ENCODE measurements at places on chromosomes 7 and 10.

- DNase-seq, result no peak
These were observed 5.0 kb upstream of the HOXA13 start for GRCh38 chr7:27204851-27205322.

DNA sequence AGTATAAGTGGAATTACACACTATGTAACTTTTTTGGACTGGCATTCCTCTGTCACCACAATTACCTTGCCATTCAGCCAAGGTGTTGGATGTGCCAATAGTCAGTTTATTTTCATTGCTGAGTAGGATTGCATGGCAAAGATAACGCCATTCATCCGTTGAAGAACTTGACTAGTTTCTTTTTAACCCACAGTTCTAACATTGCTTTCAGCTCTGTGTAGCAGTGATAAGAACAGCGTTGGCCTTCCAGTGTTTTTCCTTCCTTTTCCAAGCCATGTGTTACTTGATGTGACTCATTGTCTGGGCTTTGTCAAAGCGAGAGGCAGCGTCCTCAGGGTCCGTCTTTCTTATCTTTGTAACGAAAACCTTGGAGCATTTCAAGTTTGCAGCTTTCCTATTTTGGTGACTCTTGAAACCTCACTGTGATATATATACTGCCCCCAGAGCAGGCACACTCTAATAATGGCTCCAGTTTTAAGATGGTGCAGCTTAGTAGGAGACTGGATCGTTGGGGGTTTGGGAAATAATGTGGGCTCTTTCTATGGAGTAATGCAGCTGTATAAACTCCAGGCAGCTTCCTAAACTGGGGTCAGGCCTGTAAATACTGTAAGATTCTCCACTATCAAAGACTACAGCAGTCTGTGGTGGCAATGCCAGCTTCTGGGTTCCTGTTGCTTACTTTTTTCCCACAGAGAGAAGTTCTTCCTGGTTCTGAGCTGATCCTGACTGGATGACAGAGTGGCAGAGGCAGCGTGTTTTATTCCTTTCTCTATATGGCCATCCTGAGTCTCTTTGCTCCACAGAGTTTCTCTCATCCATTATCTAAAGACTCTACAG lies 41.7 kb downstream of the AKR1E2 start:
- DNase-seq, result no peak

DNA sequence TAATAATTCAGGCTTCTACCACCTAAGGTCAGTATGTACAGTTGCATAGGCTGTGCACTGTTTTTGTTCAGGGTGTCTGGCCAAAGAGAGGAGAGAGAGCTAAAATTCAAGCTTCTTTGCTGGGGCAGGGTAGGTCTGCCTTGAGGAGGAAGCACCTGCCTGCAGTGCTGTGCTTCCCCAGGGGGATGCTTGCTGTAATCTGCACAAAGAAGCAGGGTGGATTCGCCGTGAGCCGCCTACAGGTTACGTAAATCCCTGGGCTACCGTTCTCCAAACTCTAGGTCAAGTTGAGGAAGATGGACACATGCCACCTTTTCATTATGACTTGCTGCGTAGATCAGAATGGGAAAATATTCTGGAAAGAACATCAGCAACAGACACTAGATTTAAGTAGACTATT lies 543.3 kb downstream of the TNS3 start:
- no peak for DNase-seq

- peak; percentile 60 for DNase-seq
These were observed 804 bp downstream of the TMEM106B start for GRCh38 chr7:12211711-12212485.

- DNase-seq, result no peak
These were observed 453 bp upstream of the RNLS start for GRCh38 chr10:88583584-88583957.

- DNase-seq, result no peak
These were observed 156.2 kb upstream of the PTER start for GRCh38 chr10:16280595-16280994.

GRCh38 chr10:131739206-131739605 lies 161.6 kb upstream of the PPP2R2D start:
- DNase-seq, result no peak

All from NCI-H2171 treated with DMSO at 0.1 percent for 48 hours (cell line).